Activated CD4-positive, alpha-beta T cell treated with anti-CD3 and anti-CD28 coated beads, Interleukin-2, amount 50 U/mL, for 24 hours (primary cell): ENCODE measurements at places on chromosomes 7 and 10.

DNA sequence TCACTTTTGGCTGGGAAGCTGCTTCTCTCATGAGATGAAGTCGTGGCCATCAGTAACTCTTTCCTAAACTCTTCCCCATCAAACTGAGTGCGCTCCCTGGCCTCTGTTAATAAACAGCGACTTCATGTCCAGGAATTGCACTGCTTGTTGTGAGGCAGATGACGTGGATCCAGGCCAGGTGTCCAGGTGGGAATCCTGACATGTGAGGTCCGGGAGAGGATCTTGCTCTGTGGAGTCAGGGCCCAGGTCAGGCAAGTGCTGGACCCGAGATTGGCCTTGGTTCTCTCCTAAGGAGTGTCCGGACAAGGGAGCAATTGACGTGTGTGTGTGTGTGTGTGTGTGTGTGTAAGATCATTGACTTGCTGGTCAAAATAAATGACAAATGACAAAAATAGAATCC is 362.7 kb downstream of the GLRX3 start:
- no peak for DNase-seq

GRCh38 chr7:4831723-4832495 is 29.9 kb downstream of the PAPOLB start:
- DNase-seq: no peak

DNA sequence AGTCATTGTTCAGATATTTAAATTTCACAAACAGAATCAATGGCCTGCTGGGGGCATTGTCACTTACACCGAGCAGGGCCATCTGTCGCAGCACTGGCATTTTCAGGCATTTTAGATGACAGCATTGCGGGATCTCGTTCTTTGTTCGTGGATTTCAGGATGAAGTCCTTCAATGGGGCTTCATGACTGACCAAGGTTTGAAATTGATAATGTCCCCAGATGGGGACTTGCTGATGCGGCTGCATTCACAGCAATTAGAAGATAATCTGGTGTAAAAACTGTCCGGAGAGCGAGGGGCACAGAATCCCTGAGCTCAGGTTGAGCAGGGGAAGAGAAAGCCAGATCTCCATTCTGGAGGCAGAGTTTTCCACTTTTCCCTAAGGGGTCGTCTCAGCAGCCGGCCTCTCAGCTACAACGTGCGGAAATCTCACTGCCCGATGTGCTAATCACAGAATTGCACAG is 1.9 kb upstream of the C7orf33 start:
- no peak for DNase-seq

GRCh38 chr7:47331179-47331565 is 250.7 kb downstream of the TNS3 start:
- no peak for DNase-seq

- no peak for DNase-seq
These were observed 48.8 kb downstream of the DAGLB start for GRCh38 chr7:6398943-6399342.

DNA sequence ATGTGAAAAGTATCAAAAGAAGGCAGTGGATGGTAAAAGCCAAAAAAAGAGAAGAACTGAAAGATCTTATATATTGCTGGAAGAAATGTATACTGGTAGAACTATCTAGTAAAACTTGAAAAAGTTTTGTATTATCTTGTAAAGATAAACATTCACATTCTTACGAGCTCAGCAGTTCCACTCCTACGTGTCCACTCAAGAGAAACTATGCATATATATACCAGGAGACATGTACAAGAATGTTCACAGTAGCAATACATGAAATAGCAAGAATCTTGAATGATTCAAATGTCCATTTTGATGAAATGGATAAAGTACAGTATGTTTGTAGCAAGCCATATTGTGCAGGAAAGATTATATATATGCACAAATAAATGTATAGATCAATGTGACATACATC is 155.0 kb downstream of the RNF133 start:
- DNase-seq: no peak

- no peak for DNase-seq
These were observed 7.7 kb upstream of the GBX1 start for GRCh38 chr7:151175047-151175792.

GRCh38 chr7:1523844-1524243 is 6.7 kb upstream of the MAFK start:
- DNase-seq: no peak

- peak; percentile 17 for DNase-seq
These were observed at the start of gene AUTS2 for GRCh38 chr7:69598081-69598486. Gene AUTS2, plus strand, starts transcription at chr7:69598475. Its CDS starts 1,179 bp downstream, at chr7:69599654.

GRCh38 chr10:122637376-122637775 is 62.3 kb downstream of the C10orf120 start:
- DNase-seq: no peak

DNA sequence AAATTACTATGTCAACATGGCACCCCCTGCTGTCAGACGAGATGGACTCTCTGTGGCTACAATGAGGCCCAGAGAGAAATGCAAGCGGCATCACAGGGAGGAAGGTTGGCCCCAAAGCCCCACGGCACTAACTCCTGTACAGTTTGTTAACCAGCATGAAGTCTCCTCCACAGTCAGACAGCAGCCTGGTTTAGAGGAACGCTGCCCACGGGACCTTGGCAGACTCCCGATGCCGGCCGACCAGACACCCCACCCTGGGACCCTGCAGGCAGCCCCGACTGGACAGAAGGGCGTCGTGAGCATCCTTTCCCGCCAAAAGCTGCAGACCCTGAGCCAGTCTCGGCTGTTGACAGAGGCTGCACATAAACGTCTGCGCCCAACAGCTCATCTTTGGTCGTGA is 158.8 kb downstream of the DIP2C start:
- DNase-seq: no peak

DNA sequence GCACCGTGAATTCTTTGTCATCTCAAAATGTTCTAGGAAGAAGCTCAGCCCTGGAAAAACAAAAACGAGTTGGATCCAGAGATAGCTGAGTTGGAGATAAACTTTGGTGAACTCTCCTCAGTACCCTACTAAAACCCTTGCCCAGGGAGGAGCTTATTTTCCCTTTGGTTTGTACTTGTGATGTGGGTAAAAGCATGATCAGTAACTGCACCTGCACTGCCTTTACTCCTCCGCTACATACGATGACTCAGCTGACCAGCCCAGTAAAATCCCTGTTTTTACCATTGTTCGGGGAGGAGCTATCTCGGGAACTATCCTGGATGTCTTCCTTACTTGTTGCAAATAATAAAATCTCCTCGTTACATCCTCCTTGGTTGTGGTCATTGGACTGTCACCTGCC is 359.3 kb downstream of the SH2D4B start:
- DNase-seq: no peak

DNA sequence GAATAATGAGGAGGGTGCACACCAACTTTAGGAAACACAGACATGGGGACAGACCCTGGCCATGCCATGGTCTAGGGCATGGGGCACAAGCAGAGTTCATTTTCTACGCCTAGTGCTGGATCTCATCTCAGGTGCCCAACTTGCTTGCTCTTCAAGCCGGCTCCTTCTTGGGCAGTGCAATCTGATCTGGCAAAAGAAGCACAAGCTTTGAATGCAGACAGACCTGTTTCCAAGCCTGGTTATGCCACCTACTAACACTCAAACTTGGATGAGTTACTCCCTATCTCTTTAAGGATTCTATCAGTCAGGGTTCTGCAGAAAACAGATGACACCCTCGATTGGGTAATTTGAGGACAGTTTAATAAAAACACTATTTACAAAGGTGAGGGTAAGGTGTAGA is 34.9 kb upstream of the WAPL start:
- no peak for DNase-seq

GRCh38 chr7:25870574-25870973 is 281.4 kb upstream of the NFE2L3 start:
- no peak for DNase-seq

- no peak for DNase-seq
These were observed 326.4 kb downstream of the SFMBT2 start for GRCh38 chr10:7084280-7085005.

- no peak for DNase-seq
These were observed 65.2 kb upstream of the SYPL1 start for GRCh38 chr7:106177300-106177690.

GRCh38 chr7:28473571-28474281 is 61.4 kb downstream of the CREB5 start:
- no peak for DNase-seq

DNA sequence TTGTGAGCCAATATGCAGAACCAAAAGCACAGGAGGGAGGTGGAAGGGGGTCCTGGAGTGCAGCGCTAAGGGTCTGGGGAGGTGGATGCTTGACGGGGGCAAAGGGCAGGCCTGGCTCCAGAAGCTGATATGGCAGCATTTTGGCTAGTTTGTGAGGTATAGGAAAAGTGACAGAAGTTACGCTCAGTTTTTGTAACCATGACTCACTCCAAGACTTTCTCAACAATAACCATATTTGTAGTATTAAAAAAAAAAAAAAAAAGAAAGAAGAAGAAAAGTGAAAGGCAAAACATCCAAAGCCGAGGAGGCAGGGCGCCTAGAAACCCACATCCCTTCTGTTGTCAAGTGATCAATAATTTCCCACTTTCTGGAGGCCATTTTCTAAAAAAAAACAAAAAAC is 92.3 kb downstream of the RNF216 start:
- DNase-seq: peak; percentile 42
